Globus pallidus (tissue), 1 donor: ENCODE measurements at places on chromosomes 11 and 22.
A peak's percentile ranks its signal among the peaks of the same experiment; 100 is the strongest.

DNA sequence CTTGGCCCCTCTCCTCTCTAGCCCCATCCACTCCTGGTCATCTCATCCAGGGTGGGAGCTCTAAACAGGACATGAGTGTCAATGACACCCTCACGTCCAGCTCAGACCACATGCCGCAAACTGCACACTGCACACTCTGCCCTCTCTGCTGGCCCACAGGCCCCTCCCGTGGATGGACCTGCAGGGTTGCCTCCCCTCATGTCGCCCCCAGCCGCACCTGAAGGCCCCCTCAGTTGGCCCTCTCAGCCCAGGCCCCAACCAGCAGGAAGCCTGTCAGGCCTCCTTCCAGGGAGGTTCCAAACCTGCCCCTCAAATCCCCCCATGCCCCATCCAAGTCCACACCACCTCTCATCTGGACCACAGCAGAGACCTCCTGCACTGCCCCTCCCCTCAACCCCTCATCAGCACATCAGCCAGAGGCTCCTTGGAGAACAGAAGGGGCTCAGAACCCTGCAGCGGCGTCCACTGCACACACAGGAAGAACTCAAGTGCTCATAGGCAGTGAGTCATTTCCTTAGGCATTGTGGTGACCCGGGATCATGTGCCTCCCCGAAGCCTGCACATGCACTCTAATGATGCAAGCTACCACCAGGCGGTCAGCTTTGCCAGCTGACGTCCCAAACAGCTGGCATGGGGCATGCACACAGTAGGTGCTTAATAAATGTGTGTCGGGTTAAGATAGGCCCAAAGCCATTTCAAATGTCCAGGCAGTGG is 12.9 kb upstream of the CDKN1C start:
- no peak for DNase-seq

DNA sequence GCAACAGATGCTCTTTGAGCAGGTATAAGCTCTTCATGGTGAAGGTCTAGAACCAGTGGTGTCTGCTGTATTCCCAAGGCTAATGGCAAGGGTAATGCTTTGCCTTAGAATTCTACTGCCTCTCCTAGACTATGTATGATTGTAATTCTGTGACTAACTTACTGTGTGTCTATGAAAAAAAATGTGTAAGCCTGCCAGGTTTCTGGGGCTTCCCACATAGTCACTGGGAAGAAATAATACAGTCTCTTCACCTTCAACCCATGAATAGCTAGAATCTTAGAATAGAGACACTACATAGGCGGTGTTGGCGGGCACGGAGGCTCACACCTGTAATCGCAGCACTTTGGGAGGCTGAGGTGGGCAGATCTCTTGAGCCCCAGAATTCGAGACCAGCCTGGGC is 84.1 kb downstream of the C11orf91 start:
- no peak for DNase-seq

DNA sequence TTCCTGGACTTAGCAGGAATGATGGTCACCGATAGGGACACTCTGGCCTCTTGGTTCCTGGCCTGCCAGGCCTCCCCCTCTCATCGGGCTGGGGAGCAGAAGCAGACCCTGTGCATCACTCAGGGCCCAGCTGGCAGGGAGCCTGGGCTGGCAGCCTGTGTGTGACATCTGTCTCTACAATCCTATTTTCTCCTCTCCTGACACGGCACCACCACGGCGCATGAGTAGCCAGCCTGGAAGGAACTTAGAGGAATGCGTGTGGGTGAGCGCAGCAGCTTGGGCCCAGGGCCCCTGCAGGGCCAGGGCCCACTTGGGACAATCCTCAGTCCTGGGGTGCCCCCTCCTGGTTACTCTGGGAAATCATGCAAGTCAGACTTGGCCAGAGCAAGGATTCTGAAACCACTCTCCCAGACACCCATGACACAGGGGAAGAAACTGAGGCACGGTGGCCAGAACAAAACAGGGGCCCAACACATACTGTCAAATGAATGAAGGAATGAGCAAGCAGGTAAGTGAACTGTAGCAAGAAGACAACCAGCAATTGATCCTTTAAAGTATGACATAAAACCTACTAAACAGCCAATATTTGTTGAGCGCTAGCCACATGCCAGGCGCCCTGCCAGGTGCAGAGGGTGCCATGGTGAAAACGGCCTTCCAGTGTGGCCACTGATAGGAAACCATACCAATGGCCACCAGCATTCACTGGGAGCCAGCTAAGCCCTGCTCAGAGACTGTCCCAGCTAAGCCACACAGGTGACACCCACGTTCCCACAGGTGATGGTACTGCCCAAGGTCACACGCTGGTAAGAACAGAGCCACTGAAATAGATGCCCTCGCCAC is 13.3 kb downstream of the RSPH14 start:
- peak; percentile 88 for DNase-seq

GRCh38 chr11:116459185-116460045 is 313.4 kb downstream of the BUD13 start:
- no peak for DNase-seq

DNA sequence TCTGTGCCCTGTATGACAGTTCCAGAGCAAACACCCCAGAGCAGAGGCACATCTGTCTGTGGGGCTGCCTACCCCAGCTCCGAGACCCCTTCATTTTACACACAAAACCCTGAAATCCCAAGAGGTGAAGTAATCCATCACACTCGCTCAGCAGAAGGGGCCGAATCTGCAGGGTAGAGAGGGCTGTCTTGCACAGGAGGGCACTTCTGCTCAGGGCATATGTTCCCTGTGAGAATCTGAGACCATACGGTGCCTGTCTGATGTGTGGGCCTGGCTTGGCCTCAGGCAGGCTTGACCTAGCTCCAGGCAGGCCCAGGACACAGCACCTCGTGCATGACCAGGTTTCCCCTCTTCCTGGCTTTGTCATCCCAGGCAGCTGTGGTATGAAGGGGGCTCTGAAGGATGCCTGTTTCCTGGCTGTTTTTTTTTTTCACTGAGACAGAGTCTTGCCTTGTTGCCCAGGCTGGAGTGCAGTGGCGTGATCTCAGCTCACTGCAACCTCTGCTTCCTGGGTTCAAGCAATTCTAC is 37.2 kb downstream of the GRIK4 start:
- no peak for DNase-seq

GRCh38 chr11:6410695-6411430 is 8.0 kb downstream of the APBB1 start:
- peak; percentile 83 for DNase-seq

DNA sequence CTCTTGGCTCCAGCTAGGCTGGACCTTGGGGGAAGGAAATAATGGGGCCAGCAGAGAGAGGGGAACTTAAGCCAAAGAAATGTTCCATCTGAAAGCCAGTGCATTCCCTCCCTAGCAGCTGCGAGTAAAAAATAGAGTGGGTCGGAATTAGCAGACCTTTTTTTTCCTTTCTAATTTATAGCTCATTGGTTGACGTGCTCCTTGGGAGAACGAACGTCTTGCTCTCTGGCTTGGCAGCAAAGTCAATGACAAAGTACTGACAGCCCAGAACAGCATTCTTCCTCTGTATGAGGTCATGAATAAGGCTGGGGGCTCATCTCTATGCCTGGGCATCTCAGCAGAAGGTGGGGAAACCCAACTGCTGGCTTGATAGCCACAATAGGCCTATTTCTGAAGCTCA is 65.0 kb downstream of the SEZ6L start:
- DNase-seq = no peak

- no peak for DNase-seq
These were observed 62.1 kb upstream of the LMO1 start for GRCh38 chr11:8325591-8326304.

- no peak for DNase-seq
These were observed 599.9 kb downstream of the BUD13 start for GRCh38 chr11:116172851-116173250.

GRCh38 chr11:5042091-5042490 is 4.2 kb upstream of the OR52J3 start:
- no peak for DNase-seq

DNA sequence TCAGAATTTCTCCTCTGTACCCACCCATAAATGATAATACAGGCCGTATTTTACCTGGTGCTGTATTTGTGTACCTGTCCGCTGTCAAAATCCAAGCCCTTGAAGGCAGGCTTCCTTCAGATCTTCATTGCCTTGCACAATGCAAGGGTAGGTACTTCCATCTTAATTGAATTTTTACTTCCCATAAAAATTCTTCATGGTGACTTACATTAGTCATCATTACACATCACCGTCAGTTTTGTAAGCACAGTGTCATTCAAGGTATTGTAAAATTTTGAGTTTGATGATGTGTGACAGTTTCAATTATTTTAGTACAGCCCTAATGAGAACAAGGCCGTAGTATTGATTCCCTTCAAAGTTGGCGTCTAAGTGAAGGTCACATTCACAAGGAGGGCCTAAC is 770 bp upstream of the TSG101 start:
- no peak for DNase-seq

- DNase-seq = no peak
These were observed 7.3 kb upstream of the CD5 start for GRCh38 chr11:61095021-61095420.

DNA sequence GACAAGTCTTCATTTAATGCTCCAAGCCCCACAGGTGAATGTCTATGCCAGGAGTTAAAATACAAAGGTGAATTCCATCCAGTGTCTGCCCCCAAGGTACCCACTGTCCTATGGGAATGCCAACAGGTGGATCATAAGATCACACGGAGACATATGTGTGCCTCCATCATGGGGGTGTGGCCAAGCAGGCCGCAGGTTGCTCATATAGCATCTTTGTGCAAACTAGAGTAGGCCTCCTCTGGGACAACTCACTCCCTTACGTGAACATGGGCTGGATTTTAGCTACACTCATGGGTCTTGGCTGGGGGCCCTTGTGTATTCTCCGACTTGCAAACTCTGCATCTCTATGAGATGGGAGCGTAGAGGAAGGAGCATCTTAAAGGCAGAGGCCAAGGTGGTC is 6.9 kb downstream of the NCF4 start:
- no peak for DNase-seq

DNA sequence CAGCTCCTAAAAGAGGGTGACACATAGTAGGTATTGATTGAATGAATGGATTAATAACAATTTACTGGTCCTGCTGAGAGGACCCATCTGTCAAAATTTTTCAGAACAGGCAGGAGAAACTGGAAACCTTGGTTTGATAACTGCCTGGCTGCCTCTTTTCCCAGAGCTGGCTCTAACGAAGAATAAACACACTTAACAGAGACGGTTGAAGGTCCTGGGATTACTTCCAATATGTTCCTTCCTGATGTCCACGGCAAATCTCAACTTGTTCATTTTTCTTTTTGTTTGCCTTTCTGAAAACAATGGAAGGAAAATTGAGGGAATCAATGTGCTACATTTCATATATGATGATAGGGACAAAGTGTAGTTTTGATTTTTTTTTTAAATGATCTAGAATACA is 76.5 kb upstream of the SYT13 start:
- DNase-seq = no peak

- DNase-seq = no peak
These were observed 6.0 kb upstream of the YWHAH start for GRCh38 chr22:31938296-31938695.

DNA sequence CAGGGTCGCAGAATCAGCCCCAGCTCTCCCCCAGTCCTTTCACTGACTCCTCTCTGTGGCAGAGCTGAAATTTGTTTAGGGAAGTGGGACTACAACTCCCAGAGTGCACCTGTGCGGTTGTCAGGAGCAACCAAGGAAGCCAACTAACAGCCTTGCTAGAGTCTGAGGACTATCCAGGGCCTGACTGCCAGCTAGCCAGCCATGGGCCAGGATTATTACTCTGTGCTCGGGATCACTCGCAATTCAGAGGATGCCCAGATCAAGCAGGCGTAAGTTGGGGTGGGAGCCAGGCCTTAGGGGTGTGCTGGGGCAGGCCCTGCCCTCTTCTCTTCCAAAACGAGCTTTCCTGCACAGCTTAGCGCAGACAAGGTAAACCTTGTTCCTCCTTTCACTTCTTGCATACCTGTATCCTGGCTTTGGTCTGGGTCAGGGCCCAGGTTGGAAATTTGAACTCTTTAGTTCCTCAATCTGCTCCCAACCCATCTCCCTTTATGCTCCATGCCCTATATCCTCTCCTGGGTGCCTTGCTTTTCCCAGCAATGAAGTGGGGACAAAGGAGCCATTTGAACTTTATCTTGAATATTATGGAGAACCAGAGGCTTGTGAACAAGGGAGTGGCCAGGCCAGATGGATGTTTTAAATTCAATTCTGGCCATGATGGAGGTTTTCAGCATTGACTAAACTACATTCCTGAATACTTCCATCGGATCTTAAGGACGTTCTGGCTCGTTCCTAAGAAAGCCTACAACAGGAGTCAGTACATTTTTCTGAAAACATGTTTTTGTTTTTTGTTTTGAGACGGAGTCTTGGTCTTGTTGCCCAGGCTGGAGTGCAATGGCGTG is at the start of gene DNAJB13:
TSS of gene DNAJB13 (plus strand) at position 158 of the 842 bp plus-strand sequence. CDS start at position 202, 44 bp downstream.
- DNase-seq = no peak

DNA sequence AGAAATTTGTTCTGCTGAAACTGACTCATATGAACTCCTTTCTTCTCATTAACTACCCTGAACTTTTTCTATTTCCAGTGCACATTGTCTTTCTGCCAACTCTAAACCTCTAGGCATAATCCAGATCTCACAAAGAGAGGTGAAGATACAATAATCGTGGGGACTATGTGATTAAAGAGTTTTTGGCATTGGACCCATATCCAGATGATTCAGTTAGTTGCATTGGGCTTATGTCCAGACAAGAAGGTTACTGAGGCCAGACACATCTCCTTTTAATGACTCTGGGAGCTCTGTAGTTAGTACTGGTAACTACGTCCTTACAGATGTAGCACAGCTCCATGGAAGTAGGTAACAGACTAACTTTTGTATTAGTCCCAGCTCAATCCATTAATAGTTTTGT is 273.0 kb downstream of the CASP12 start:
- no peak for DNase-seq

GRCh38 chr11:89355646-89356045 is 135.5 kb downstream of the NOX4 start:
- no peak for DNase-seq

GRCh38 chr11:66957971-66958231 is 282 bp downstream of the PC start:
- DNase-seq = no peak

GRCh38 chr11:4577761-4578160 is 3.8 kb upstream of the OR52I2 start:
- DNase-seq = no peak

- peak; percentile 12 for DNase-seq
These were observed 48.7 kb downstream of the TSPAN18 start for GRCh38 chr11:44775366-44775984.

GRCh38 chr22:25827415-25827814 is 85.4 kb downstream of the MYO18B start:
- DNase-seq = peak; percentile 11

DNA sequence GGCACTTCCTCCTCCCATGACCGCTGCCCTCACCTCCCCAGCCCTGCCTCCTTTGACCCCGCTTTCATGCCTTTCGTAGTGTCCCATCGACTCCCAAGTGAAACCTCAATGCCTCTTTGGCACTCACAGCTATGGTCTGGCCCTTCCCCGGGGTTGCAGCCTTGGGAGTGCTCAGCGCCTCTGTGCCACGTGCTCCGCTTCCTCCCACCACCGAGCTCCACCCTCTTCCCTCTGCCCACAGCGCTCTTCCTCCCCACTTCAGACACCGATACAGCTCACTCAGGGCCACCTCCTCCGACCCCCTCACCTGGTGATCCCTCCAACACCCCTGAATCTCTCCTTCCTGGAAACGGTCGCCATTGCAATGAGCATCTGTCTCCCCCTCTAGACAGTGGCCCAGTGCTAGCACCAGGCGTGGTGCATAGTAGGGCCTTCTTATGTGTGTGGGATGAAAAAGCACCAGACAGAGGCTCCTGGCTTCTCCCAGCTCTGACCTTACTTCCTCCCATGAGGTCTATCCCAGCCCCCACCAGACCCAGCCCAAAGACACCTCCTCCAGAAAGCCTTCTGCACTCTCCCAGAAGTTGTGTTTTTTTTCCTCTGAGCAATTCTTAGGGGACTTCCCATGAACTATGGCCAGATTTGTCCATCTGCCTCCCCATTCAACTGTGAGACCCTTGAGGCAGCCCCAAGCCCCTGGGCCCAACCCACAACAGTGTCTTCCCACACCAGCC is 16.4 kb upstream of the SCGB1A1 start:
- DNase-seq = no peak
